ENCODE measurements at places on chromosomes 1 and 21.

GRCh38 chr1:150487763-150488115, 520 bp downstream of the TARS2 start:
- DNase-seq: no peak

- DNase-seq: no peak
Observed at GRCh38 chr1:47590523-47591225, 152.8 kb downstream of the FOXD2 start.

- DNase-seq: no peak
Observed at GRCh38 chr1:176925223-176925622, 239.3 kb downstream of the ASTN1 start.

- DNase-seq: no peak
Observed at GRCh38 chr21:15060543-15061175, 4.1 kb downstream of the NRIP1 start.

- no peak for DNase-seq
Observed at GRCh38 chr1:40662151-40662550, 3.3 kb downstream of the RIMS3 start.

- DNase-seq: no peak
Observed at GRCh38 chr1:115606305-115606704, 35.5 kb upstream of the VANGL1 start.

GRCh38 chr1:175906370-175906769, 163.0 kb upstream of the TNR start:
- DNase-seq: peak; percentile 38

DNA sequence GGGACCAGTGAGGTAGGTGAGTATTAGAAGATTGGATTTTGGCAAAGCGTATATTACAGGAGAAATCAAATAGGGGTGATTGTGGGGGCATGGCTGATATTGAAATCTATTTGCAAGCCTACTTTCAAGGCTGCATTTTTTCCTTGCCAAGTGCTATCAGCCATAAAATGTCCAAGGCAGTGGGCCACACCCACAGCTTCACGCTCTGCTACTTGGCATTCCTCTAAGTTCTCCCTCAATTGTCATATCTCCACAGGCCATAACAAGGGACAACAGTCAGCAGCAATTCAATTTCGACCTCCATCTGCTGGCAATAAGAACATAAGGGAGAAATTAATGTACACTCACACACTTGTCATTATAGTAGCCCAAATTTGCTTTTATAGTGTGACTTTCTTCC, 667.1 kb upstream of the PKN2 start:
- no peak for DNase-seq

DNA sequence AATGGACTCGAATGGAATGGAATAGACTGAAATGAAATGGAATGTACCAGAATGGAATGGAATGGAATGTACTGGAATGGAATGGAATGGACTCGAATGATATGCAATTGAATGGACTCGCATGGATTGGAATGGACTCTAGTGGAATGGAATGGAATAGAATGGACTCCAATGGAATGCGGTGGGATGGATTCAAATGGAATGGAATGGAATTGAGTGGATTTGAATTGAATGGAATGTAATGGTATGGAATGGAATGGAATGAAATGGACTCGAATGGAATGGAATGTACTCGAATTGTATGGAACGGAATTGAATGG, 99.6 kb upstream of the FBXO28 start:
- DNase-seq: no peak
